ENCODE measurements at places on chromosomes 12 and 14.

- peak; percentile 97 for DNase-seq
- H3K4me3 ChIP-seq = peak overlapping the region; percentile 41
- H3K27ac ChIP-seq = peak overlapping the region; percentile 73
- H3K27me3 ChIP-seq = no peaks in the 10 kb centered on the region
Observed at GRCh38 chr14:102774391-102775153, 2.7 kb upstream of the TRAF3 start.

DNA sequence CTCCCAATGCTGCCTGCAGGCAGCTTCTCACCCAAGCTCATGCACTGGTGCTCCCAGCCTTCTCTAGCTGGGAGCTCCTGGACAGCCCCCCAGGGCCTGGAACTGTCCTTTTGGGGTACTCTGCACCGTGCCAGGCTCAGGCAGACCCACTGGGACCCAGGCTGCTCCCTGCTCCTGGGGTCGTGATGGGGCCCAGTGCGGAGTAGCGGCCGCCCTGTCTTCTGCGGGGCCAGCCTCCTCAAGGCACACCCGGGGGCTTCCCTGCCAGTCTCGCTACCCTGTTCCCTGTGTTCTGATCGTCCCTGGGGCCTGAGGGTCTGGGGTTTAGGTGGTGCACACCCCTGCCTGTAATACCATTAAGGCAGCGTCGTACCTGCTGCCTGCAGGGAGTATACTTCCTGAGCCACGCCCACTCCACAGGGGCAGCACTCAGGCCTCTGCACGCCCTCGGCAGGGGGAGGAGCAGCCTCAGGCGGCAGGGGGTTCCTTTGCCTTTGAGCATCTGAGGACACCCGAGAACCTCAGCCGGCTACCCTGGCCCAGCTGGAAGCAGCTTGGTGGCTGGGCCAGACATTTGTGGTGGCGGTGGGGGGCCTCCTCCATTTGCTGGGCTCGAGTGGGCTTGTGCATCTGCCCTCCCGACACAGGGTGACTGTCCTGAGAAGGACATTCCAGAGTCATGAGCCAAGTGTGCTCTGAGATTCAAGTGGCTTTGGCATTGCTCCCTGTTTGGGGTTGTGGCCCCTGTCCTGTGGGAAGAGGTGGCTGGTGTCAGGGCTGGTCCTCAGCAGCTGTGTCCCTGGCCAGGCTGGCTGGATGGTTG lies 9.2 kb upstream of the CRIP2 start:
- H3K4me1 ChIP-seq = no peaks in the 10 kb centered on the region
- no peaks in the 10 kb centered on the region for H3K27me3 ChIP-seq
- DNase-seq = peak; percentile 95
- H3K4me3 ChIP-seq = no peak overlapping the region

DNA sequence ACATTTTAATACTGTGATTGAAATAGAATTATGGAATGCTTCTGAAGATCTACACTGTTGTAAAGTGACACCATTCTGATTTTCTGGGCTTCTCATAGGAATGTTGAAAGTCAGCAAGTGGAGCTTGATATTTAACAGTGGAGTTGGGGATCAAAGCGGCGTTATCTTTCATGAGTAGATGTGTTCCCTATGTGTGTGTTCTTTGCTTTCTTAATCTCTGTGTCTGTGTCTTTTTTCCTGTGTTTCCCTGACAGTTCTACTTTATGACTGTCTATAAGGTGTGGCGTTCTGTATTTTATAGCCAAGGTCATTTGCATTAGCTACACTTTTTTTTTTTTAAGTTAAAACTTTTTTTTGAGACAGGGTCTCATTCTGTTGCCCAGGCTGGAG lies 24.7 kb downstream of the SYNE2 start:
- DNase-seq = no peak
- peaks cover 11% of the 10 kb centered on the region for H3K4me1 ChIP-seq
- no peaks in the 10 kb centered on the region for H3K27me3 ChIP-seq
- no peak overlapping the region for H3K4me3 ChIP-seq
- no peak overlapping the region for H3K27ac ChIP-seq
- no peaks in the 10 kb centered on the region for H3K36me3 ChIP-seq

- H3K4me1 ChIP-seq = peaks cover 4% of the 10 kb centered on the region
- peaks cover 25% of the 10 kb centered on the region for H3K36me3 ChIP-seq
- H3K27ac ChIP-seq = no peak overlapping the region
- DNase-seq = peak; percentile 81
- H3K27me3 ChIP-seq = no peaks in the 10 kb centered on the region
Observed at GRCh38 chr12:2682296-2683251, 112.2 kb upstream of the FKBP4 start.

- H3K27me3 ChIP-seq = no peaks in the 10 kb centered on the region
- peak overlapping the region; percentile 22 for H3K4me3 ChIP-seq
- H3K27ac ChIP-seq = peak overlapping the region; percentile 97
- peak; percentile 95 for DNase-seq
Observed at GRCh38 chr12:120234643-120235368, 30.7 kb downstream of the PXN start.

DNA sequence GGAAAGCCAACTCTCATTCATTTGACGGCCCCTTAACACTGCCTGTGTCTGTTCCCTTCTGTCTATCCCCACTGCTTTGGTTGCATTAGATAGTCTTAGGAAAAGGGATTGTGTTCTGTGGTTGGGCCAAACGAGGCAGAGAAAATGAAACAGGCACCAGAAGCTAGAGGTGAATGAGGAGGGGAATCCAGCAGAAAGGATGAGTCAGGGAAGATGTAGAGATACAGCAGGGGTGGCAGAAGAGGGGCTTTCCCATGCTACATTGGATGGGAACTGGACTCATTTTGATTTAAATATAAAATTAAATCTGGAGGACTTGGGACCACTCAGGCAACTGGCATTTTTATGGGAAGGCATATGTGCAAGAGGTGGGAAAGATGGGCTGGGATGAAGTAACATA lies 43.3 kb downstream of the OTOGL start:
- no peaks in the 10 kb centered on the region for H3K4me1 ChIP-seq
- no peak for DNase-seq
- H3K27me3 ChIP-seq = peaks cover 4% of the 10 kb centered on the region
- no peak overlapping the region for H3K4me3 ChIP-seq
- H3K27ac ChIP-seq = no peak overlapping the region

- no peak overlapping the region for H3K4me3 ChIP-seq
- DNase-seq = no peak
- no peaks in the 10 kb centered on the region for H3K27me3 ChIP-seq
- peaks cover 28% of the 10 kb centered on the region for H3K4me1 ChIP-seq
Observed at GRCh38 chr12:2180737-2181082, 127.9 kb downstream of the CACNA1C start.

GRCh38 chr12:112341046-112341825 lies 41.0 kb downstream of the HECTD4 start:
- no peak overlapping the region for H3K27ac ChIP-seq
- no peak overlapping the region for H3K4me3 ChIP-seq
- DNase-seq = no peak
- H3K36me3 ChIP-seq = no peaks in the 10 kb centered on the region
- H3K27me3 ChIP-seq = no peaks in the 10 kb centered on the region

- H3K27ac ChIP-seq = no peak overlapping the region
- peak; percentile 10 for DNase-seq
Observed at GRCh38 chr12:30533558-30534265, 162.0 kb downstream of the IPO8 start.

Data from osteoblast (primary cell).